SJSA1 (cell line): ENCODE measurements at places on chromosomes 11 and 22.

GRCh38 chr11:101563166-101563565 is 20.6 kb downstream of the TRPC6 start:
- no peak for DNase-seq

- DNase-seq: peak; percentile 88
Measured at GRCh38 chr11:57324886-57325734, at the start of gene TNKS1BP1. TSS of gene TNKS1BP1 (minus strand) at chr11:57324952. CDS start at chr11:57321885, 3,067 bp downstream.

- no peak for DNase-seq
Measured at GRCh38 chr11:82012276-82012675, 721.4 kb downstream of the FAM181B start.

GRCh38 chr22:29014773-29015172 is 46.9 kb downstream of the C22orf31 start:
- DNase-seq: no peak

DNA sequence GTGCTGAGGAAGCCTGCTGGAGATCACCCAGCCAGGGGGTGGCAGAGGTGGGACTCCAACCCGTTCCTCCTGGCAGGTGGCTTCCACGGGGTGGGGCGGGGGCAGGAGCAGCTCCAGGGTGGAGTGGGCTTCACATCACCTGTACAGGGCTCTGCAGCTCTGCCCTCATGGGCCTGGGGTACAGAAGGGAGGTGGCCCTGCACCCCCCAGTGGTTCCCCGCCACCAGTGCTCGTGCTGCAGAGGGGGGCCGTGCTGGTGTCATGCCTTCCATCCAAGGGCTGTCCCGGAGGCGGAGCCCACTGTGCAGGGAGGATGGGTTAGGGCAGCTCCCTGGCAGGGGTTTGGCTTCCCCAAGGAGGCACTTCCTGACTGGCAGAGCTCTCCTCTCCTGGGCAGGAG is 76.4 kb upstream of the SHISAL1 start:
- DNase-seq: no peak

DNA sequence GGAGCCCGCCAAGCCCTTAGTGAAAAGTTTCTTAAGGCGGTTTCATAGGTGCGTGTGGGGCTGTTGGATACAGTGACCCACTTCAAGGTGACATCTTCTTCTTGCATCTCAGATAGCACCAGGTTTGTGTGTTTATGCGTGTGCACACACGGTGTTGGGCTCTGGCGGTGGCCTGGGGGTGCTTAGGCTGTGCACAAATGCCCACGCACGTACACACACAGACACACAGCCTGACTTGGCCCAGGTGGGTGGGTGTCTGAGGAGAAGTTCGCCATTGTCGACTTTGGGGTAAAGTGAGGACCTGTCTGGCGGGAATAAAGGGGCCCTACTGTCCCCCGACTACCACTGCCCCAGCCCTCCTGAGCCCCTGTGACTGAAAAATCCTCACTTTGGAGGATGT is 103.8 kb downstream of the KCNQ1 start:
- no peak for DNase-seq

DNA sequence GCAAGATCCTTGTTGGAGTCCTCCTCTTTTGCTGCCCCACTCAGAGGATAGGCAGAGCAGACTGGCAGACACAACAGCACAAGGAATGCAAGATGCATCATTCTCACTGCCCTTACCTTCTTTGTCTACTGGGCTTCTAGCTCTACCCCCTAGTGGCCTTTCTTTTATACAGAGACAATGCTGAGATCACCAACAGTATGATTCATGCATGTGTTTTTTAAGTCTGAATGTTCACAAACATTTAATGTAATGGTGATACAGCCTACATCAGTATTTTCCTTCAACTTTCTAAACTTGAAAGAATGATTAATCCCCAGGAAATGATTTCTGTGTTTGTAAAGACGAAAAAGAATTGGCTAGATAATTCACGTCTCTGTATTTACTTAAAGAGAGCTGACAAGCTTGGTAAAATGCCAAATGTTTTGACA is at the start of gene MMP10:
Gene MMP10, minus strand, starts transcription at position 138 of the 428 bp plus-strand sequence. Its CDS starts 37 bp downstream, at position 101.
- DNase-seq: peak; percentile 41

DNA sequence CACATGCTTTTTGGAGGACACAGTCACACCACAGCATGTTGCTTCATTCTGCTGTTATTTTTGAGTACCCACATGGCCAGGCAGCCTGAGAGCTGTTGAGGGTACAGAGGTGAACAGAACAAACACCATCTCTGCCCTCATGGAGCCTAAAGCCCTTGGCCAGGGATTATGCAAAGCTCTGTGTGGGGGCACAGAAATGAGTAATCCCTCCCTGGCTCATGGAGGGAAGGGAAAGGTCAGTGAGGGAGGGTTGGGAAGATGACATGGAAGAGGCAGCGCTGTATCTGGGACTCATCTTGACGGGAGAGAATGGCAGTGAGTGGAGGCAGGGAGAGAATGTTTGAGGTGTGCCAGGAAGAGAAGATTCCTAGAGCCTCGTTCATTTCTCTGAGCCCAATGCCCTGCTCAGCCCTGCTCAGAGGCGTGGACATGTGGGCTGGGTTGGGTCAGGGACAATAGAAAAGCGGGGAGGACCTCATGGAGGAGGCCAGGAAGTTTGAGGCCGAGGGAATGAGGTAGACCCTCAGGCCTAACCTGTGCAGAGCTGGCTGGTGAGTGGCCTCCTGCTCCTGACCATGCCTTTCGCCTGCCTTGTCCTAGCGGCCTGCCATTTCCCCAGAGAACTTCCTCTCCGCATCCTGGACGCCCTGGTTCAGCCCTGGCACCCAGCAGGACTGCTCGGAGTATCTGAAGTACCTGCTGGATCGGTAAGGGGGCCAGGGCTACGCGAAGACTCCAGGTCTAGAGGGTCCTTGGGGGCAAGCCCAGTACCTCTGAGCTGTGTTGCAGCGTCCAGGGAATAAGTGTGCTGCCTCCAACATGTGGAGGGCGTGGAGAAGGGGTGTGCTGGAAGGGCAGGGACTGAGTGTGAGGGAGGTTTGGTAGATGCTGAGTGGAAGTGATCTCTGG is 19.8 kb downstream of the USP35 start:
- no peak for DNase-seq

DNA sequence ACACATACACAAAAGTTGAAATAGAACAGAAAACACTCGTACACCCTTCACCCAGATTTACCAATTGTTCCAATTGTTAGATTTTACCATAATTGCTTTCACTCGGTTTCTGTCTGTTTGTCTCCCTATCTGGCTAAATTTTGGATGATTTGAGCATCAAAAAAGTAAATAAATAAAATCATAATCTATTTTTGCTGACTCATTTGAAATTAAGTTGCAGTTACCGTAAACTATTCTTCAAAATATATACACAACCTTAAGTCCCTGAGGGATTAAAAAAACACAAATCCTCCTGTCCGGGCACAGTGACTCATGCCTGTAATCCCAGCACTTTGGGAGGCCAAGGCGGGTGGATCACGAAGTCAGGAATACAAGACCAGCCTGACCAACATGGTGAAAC is 81.3 kb upstream of the SYT9 start:
- DNase-seq: no peak

GRCh38 chr11:69588270-69588669 is 52.7 kb upstream of the CCND1 start:
- peak; percentile 73 for DNase-seq

- DNase-seq: no peak
Measured at GRCh38 chr11:125001079-125001778, 47.2 kb downstream of the CCDC15 start.

DNA sequence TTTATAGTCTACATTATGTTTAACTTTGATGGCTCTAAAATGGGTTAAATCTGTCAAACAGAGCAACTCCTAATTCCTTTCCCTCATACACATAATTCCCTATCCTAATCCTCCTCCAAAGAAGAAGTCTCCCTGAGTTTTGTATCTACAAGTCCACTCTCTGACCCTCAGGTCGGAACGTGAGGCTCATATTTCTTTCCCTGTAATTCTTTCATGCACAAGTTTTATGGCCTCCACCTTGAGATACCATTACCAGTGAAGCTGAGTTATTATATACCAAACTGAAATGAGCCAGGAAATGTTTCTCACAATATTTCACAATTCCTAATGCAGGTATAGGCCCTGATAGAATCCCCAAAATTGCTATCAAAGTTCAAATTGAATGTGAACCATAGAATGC is 106.4 kb downstream of the CASP12 start:
- no peak for DNase-seq

- DNase-seq: no peak
Measured at GRCh38 chr11:19566583-19567379, 145.9 kb upstream of the NAV2 start.

DNA sequence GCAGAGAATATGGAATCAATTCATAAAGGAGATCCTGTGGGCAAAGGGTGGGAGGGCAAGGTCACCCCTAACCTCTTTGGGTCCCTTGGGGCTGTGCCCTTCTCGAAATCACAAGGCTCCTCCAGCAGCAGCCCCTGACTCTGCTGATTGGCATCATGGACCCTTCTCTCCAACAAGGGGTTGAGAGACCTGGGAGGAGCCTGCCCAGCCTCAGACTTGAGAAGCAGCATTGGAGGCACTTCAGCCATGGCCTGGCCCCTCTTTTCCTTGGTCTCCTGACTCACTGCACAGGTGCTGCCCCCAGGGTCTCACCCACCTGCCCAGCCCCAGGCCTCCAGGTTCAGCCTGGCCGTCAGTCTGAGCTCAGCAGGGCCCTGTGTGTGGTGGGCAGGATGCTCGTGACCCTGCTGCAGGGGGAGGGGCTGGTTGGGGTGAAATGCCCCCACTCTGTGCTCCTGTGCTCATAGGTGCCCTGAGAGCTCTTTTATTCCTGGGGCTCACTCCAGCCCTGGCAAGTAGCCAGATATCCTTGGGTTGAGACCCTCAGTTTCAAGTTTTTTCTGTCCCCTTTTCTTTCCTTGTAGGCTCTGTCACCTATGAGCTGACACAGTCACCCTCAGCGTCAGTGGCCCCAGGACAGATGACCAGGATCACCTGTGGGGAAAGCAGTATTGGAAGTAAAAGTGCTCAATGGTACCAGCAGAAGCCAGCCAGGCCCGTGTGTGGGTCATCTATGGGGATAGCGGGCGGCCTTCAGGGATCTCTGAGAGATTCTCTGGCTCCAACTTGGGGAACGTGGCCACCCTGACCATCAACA is 110.8 kb downstream of the GGTLC2 start:
- DNase-seq: no peak

GRCh38 chr11:81707881-81708280 is 1025.8 kb downstream of the FAM181B start:
- DNase-seq: no peak

DNA sequence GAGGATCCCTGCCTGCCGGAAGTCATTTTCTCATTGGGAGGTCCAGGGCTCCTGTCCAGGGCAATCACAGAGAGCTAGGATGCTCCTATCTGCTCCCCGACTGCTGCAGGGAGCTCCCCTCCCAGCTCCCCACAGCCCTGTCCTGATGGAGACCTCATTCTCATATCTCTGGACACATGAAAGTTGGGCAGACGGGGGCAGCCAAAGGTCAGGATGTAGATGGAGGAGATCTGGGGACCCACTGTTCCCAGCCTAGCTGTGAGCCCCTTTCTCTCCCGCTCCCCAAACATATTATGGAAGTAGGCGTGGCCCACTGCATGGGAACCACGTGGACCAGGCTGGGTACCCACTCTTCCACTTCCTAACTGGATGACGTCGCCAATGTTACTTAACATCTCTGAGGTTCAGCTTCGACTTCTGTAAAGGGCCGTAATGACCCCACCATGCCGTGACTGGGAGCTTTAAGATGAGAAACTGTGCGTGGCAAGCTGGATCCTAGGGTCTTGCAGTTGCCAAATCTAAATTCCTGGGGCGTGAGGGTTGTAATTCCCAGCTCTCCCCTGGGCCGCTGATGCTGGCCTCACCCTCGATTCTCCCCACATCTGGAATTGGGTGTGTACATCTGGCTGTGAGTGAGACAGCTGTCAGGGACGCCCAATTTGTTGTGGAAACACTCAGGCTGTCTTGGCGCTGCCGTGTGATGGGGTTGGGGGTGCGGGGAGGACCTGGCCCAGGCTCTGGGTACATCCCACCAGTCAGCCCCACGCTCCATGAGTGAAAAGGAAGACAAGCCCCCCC is 1.8 kb downstream of the CDC42EP2 start:
- no peak for DNase-seq

DNA sequence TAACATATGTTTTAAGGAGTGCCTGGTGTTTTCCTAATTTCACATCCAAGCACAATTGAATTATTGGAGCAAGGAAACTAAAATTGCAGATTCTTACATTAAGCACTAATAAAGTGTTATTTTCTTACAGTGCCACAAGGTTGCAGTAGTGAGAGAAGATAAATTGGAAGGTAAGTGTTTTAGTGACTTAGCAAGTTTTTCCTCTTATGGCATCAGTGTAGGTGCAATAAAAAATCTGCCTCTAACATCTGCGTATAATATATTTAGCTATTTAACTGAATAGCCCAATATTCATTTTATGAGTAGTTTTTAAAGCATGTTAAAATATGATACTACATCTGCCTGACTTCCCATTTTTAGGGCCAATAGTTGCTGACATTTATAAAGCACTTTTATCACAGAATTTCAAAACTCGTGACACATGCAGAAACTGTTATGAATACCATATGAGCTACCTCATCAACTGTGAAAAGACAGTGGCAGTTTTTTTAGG is 19.0 kb downstream of the POLD3 start:
- no peak for DNase-seq

DNA sequence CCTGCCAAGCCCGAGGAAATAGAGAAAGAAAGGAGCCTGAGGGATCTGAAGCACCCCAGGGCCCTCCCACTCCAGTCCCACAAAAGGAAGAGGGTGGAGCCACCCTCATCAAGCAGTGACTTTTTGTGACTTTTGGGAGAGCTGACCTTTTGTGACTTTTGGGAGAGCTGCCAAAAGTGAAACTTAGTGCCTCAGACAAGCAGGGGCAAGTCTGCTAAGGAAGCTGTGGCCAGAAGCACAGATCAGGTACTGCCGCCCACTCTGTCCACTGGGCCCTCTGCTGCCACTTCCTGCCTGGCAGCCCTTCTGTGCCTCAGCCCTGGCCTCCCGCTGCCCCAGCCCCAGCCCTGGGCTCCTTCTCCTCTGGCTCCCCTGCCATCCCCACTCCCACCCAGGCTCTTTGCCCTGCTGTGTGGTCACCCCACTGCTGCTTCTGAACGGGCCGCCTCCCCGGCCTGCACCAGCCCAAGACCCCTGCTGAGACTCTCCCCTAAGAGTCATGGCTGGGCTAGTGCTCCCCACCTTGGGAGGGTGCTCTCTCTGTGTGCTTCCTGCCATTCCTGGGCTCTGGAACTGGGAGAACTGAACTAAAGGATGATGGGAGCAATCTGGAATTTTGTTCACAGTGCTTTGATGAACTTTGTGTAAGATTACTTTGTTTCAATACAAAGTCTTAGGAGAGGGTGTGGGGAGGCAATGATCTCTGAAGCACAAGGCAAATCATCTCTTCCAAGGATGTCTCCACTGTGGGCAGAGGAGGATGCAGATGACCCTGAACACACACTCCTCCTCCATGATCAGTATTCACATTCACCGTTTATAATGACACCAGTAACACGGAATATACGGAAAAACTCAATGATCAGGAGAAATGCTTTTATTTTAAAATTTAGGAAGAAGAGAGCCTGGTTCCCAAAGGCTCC is at the start of gene APOBEC3H:
Gene APOBEC3H, plus strand, starts transcription at position 147 of the 923 bp plus-strand sequence. CDS start 3,035 bp downstream, outside the sequence.
- DNase-seq: no peak

DNA sequence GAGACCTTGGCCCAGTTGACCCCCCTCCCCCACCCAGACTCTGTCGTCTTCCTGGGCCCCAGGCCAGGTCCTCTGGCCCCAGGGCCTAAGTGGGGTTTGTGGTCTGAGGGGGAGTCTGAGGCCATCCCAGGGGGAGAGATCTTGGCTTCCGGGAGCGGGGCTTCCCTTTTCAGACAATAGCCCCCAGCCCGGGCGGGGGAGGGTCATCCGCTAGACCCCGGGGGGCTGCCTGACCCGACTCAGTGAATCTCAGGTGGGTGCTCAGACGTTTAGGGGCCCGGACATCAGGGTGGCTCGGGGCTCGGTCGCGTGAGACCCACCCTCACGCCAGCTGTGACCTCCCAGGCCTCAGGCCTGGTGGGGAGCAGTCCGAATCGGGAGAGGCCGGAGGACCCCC is 609 bp downstream of the MAPK11 start:
- no peak for DNase-seq

- no peak for DNase-seq
Measured at GRCh38 chr11:112748713-112749543, 212.3 kb upstream of the NCAM1 start.
